ENCODE measurements at places on chromosomes 2 and 18.

GRCh38 chr2:189210250-189211087 is 30.9 kb upstream of the COL5A2 start:
- DNase-seq, result no peak

- DNase-seq, result no peak
Observed at GRCh38 chr2:202261531-202261930, 4.0 kb upstream of the NOP58 start.

DNA sequence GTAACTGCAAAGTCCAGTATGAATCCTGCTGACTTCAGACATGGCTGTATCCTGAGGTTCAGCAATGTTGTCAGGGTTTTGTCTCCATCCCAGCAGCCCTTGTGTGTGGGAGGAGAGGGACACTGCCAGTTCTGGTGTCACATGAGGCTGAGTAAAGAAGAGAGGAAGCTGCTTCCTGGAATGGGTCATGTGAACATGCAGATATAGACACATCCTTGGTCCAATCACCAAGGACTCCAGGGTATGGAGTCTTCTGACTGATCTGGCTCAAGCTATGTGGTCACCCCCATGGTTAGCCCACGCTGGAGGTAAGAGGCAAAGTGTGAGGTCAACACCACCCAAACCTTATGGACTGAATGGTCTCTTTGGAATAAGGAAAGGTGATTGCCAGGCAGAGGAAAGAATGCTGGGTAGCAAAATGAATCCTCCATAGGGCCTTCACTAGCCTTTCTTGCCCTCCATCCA is 134.4 kb upstream of the SLC1A4 start:
- DNase-seq, result no peak

DNA sequence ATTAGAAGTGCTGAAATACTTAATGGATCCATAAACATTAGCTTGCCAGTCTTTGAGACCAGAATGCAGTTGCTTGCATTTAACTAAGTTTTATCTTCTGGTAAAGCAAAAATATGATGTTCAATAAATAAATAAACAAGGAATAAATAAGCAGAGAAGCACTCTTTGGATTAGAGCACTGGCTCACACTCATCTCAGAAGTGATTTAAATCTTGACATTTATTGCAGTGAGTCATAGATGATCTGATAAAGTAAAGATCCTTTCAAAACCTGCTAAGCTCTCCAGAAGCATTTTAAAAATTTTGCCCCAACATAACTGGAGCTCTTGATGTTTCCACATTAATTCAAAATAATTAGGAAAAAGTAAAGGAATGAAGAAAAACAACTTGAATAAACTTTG is 66.8 kb downstream of the KYNU start:
- no peak for DNase-seq
